ENCODE measurements at places on chromosomes 4 and X.

DNA sequence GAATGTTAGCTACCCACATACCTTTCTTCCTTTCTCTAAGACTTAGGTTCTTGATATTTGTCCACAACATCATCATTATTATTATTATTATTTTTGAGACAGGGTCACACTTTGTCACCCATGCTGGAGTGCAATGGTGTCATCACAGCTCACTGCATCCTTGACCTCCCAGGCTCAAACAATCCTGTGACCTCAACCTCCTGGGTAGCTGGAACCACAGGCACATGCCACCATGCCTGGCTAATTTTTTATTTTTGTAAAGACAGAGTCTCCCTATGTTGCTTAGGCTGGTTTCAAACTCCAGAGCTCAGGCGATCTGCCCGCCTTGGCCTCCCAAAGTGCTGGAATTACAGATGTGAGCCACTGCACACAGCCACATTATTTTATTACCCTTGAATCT is 119.0 kb downstream of the CBR4 start:
- DNase-seq = no peak

- DNase-seq = peak; percentile 25
These were observed 317.2 kb downstream of the CAMK2D start for GRCh38 chr4:113444386-113444785.

DNA sequence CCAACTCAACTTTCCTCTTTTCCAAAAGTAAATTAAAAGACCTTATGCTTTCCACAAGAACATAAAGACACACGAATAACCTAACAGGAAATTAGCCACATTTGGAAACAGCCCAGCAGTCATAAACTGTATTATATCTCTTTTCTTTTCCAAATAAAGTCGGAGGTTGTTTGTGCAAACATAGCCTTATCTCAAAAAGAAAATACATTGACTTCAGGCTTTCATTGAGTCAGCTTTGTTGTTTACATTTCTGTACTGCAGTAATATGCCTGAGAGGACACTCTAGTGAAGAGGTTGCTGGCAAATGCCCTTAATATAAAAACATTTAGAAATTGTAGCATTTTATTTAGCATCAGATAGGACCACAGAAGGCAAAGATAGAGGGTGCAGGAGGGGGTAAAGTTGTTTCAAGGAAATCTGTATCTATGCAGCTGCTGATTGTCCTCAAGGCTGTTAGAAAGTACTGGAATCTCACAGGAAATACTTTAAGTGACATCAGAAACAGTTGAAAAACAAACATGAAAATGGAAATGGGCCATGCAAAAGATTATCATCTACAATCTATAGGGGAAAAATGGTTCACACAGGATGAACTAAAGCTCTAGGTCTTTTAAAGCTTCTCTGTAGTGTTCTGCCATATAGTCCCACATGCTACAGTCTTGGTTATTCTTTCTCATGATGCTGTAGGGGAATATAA is 14.5 kb downstream of the LNX1 start:
- no peak for DNase-seq

- DNase-seq = no peak
These were observed 134.0 kb downstream of the ARHGAP10 start for GRCh38 chr4:147865926-147866325.

- DNase-seq = no peak
These were observed 575 bp upstream of the KLHL5 start for GRCh38 chr4:39061457-39061856.
